ENCODE measurements at places on chromosomes 16 and 17.

DNA sequence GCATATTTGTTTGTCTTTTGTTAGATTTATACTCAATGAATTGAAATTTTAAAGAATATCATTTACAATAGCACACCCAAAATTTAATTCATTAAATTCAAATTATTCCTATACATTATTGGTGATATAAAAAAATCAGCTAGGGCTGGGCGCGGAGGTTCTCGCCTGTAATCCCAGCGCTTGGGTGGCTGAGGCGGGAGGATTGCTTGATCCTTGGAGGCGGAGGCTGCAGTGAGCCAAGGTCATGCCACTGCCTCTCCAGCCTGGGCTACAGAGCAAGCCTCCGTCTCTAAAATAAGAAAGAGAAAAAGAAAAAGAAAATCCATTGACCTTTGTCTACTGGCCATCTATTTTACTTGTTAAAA lies 4.5 kb upstream of the PRDM7 start:
- DNase-seq, result no peak

GRCh38 chr16:86042393-86042792 lies 143.4 kb downstream of the IRF8 start:
- no peak for DNase-seq

GRCh38 chr16:84712801-84713775 lies 13.3 kb downstream of the USP10 start:
- no peak for DNase-seq

- DNase-seq, result no peak
These were observed 32.6 kb downstream of the ZNF469 start for GRCh38 chr16:88415381-88415705.

GRCh38 chr17:49472527-49472926 lies 22.6 kb upstream of the NGFR start:
- no peak for DNase-seq

DNA sequence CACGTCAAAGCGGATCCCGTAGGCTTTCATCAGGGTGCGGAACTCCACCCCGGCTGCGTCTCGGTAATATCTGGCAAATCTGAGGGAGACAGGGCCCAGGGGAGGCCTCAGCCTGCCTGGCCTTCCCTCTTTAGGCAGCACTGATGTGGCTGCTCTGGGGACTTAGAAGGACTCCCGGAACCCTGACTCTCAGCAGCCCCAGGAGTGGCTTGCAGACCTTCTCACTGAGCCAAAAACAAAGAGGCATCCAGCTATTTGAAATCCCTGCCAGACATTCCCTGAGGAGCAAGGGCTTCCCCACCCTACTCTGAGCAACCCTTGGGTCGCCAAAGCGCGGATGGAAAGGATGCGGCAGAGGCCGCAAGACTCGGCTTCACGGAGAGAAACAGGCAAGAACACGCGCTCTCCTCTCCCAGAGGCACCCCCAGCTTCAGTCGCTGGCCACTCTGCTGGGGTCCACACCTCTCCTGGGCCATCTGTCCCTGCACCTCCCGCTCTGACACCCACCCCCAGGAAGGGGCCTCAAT lies 7.9 kb downstream of the P2RX5 start:
- DNase-seq, result no peak

- peak; percentile 78 for DNase-seq
These were observed 67.8 kb downstream of the MAF start for GRCh38 chr16:79532785-79533184.

- DNase-seq, result no peak
These were observed 22.2 kb upstream of the WSCD1 start for GRCh38 chr17:6047966-6048365.

DNA sequence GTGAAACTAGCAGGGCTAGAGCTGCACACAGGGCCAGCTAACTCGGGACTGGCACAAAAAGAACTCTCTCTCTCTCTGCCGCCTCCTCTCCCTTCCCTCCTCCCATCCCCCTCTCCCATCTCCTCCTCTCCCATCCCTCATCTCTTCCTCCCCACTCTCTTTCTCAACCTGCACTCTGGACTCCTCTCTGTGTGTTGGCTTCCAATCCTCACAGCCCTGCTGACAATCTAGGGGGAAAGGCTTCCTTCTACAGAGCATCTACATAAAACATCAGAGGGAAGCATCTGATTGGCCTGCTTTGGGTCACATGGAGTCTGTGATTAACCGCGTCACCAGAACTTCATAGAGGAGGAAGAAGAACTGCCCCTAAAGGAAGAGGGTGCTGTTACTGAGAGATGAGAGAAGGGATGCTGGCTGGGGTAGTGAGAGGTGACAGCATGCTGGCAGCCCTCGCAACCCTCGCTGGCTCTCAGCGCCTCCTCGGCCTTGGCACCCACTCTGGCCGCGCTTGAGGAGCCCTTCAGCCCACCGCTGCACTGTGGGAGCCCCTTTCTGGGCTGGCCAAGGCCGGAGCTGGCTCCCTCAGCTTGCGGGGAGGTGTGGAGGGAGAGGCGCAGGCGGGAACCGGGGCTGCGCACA lies 12.8 kb upstream of the ZFP90 start:
- peak; percentile 24 for DNase-seq

- DNase-seq, result no peak
These were observed 15.4 kb downstream of the PLLP start for GRCh38 chr16:57268804-57269800.

DNA sequence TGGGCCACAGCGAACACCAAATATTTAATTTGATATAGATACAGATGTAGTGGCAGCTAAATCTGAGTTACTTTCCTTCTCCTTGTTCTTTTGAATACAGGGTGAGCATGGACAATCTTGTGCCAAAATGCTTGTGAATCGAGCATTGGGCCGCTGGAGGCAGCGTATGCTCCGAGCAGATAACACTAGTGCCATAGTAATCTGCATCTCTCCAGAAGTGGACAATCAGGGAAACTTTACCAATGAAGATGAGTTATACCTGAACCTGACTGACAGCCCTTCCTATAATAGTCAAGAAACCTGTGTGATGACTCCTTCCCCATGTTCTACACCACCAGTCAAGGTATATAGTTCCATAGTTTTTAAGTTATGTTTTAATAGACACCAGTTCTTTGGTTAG lies 21.2 kb upstream of the BCAS3 start:
- DNase-seq, result no peak

DNA sequence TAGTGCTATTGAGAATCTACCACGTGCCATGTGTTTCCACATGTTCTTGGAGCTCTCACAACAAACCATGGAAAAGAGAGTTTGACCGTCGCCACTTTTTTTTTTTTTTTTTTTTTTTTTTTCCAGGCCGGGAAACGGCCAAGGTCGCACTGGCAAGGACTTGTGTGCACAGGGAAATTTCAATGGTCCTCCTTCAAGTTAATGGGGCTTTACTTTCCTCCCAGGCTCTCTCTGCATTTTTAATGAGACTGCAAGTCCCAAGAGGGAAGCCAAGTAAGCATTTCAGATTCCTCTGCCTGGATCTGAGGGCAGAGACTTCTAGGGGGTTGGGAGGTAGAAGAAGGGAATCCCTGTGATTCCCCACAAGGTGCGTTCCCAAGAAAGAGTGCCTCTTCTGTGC lies 94.7 kb upstream of the MPHOSPH6 start:
- no peak for DNase-seq

DNA sequence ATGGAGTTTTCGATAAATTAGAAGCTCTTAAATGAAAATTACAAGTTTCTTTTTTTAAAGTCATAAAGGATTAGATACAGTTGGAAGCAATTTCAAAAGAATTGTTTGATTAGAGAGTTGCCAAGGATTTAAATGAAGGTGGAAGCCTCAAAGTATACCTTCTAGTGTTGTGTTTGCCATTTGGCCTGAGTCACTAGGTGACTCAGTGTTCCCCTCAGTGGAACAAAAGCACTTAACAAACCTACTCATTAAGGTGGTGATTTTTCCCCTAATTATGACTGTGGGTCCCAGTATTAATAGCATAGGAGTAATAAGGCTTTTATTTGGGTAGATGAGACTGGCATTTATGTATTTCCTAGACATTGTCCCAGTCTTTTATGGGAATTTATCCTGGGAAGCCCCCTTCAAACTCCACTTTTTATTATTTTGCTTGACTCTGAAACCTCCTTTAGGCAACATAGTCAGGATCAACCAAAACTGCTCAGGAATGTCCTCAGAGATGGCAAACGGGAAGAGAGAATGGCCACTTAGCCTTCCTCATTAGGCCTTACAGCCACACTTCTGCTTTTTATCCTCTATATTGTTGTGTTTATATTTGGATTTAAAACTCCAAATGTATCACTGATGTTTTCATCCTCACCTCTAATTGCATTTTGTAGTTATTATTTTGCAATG lies 161.0 kb downstream of the FTO start:
- DNase-seq, result peak; percentile 44

DNA sequence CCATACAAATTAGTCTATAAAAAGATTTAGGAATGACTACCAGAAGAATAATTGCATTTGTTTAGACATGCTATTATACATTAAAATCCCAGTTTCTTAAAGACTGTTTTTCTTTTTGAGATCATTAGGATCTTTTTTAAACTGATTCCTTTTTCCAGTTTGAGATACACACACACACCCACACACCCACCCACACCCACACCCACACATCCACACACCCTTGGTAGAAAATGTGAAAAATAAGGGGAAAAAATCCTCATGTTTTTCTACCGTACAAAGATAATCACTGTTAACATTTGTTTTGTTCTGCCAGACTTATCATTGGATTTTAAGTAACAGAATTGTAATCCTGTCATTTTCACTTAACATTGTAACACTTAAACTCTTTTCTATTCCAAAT lies 27.1 kb upstream of the ABCC11 start:
- DNase-seq, result no peak

DNA sequence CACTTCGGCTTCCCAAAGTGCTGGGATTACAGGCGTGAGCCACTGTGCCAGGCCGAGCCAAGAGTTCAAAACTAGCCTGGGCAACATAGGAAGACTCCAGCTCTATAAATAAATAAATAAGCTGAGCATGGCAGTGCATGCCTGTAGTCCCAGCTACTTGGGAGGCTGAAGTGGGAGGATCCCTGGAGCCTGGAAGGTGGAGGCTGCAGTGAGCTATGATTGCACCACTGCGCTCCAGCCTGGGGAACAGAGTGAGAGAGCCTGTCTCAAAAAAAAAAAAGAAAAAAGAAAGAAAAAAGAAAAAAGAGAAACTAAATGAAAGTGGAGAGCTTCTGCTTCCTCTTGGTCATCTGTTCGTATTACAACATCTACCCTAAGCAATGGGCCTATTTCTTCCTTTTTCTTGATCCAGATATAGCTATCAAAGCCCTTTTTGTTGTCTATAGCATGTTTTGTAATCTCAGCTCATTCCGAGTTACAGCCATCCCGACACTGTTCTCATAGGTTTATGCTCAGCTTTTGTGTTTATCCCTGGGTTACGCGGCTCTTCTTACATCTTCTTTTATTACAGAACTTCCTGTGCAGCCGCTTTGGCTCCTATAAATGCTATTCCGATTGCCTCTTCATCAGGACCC lies 14.1 kb upstream of the MAPK3 start:
- no peak for DNase-seq

- DNase-seq, result no peak
These were observed 206.6 kb downstream of the CDH8 start for GRCh38 chr16:61829631-61830030.

GRCh38 chr16:47037396-47037745 lies 63.9 kb upstream of the DNAJA2 start:
- peak; percentile 45 for DNase-seq

DNA sequence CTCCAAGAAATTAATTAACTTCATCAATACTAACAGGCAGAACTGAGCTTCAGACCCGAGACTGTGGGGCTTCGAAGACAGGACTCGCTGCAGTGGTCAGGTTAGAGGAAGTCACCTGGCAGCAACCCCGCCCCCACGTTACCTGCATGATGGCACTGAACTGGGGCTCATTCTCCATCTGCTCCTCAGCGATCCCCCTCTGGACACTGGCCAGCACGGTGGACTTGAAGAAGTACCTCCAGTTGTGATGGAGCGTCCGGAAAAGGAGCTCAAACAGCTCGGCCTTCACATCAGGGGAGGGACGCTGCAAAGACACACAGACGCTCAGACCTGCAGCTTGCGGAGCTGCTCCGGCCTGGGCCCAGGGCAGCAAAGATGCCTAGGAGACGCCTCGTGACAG lies 40.9 kb upstream of the GSG1L start:
- no peak for DNase-seq

DNA sequence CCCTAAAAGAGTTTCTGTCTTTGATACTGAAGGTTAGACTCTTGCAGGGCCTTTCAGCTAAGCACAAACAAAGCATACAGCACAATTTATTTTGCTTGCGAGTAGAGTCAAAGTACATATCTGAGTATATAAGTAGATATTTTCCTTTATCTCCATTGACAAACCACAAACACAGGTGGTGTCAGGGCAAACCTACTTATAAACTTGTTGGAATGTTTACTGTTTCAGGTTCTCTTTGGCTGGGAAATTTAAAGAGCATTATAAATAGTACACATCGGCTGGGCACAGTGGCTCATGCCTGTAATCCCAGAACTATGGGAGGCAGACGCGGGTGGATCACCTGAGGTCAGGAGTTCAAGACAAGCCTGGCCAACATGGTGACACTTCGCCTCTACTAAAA lies 442.6 kb upstream of the PSMD7 start:
- no peak for DNase-seq

DNA sequence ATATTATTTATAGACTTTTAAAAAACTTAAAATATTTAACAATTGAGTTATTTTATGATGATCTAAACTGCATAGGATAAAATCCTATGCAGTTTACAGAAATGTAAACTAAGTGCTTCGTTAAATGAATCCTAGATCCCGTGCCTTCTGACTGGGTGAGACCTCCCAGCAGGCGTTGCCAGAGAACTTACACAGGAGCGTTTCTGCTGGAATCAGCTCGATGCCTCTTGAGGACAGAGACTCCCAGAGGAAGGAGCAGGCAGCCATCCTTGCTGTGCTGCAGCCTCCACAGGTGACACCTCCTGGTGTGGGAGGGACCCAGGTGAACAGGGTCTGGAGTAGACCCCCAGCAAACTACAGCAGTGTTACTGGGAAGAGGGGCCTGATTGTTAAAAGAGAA lies 160.4 kb downstream of the WWOX start:
- no peak for DNase-seq

GRCh38 chr16:67917852-67918236 lies 13.8 kb downstream of the CTRL start:
- DNase-seq, result peak; percentile 88

GRCh38 chr17:6386041-6386630 lies 48.8 kb downstream of the AIPL1 start:
- no peak for DNase-seq

DNA sequence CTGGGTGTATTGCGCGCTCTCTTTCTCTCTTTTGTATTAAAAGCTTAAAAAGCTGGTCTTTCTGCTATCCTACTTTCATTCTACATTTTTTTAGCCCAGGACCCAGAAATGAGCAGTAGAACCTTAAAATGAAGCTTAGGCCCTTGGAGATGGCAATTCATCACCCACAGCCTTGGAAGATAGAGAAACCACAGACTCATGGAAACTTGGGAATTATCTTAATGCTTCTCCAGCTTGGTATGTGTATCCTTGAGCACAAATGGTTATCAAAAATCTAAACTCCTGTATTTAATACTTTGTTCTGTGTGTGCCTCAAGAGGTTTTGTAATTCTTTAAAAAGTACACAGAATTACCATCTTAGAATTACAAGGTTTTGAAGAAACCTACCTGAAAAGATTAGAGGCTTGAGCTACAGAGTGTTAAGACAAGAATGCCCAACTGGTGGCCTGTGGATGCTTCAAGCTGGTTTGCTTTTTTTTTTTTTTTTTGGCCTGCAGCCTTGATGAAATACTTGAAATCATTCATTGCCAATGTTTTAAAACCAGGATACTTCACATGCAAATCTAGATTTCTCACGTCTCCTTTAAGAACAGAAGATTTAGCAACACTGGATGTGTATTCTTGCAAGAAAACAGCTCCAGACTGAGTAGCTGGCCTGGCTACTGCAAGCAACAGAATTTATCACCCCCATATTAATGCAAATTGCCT lies 105.0 kb downstream of the XYLT1 start:
- DNase-seq, result no peak
